ENCODE measurements at places on chromosomes 1 and 21.

- no peak for DNase-seq
Observed at GRCh38 chr1:76546354-76546933, 320.8 kb upstream of the ST6GALNAC5 start.

GRCh38 chr1:169624122-169624521, 5.8 kb downstream of the SELP start:
- DNase-seq, result no peak

DNA sequence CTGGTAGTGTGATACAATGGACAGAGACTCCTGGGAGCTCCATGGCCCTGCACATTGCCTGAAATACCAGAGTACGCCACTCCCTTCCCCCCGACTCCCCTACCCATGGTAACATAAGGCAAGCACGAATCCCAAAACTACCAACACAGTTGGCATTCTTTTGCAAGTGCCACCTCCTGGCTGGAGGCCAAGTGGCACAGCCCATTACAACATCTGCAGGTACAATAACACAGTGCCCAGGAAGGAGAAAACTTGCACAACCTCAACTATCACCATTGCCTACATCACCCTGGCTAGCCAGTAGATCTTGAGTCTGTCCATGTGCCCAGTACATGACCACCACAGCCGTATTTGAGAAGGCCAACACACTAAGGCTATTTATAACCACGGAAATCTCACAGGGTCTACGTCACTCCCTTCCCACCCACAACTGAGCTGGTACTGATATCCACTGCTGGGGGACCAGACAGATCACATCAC, 11.7 kb downstream of the ADAMTS1 start:
- DNase-seq, result no peak

DNA sequence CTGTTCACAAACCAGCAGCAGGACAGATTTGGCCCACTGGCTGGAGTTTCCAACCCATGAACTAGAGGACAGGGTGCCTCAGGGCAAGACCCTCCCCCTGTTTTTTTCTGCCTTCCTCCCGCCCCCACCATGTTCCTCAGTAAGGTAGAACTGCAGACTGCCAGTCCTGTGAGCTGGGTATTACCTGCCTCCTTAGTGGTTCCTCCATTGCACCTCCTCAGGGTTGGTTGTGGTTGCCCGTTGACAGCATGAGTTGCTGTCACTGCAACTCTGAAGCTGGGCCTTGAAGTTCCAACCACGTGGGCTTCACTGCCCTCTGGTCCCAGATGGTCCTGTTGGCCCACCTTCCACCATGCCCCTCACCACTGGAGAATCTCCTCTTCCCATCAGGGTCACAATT, 28.8 kb downstream of the TENT5C start:
- no peak for DNase-seq

DNA sequence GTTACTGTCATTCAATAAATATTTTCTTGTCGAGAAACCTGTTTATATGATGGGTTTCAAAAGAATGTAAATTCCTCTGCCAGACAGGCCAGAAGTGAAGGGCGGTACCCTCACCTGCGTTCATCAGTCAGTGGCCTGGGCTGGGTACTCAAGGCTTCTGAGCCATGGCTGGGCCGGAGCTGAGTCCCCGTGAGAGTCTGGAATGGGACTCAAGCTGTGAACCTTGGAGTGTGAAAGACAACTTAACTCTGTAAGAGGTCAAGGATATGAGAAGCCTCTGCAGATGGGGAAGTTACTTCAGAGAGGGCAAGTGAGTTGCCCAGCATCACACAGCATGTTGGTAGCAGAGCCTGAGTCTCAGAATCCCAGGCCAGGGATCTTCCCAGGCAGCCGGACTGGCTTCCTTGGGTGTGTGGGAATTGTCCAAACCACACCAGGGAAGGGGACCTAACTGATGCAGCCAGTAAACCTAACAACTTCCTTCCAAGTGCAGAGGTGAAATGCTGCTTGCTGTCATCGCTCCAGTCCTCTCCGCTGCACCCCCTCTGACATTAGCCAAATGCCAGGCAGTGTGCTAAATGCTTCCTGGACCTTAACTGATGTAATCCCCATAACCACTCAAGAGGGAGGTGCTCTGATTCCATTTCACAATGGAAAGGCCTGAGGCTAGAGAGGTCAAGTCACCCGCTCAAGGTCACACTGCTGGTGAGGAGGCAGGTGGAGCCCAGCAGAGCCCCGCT, 4.8 kb downstream of the DISP3 start:
- no peak for DNase-seq

DNA sequence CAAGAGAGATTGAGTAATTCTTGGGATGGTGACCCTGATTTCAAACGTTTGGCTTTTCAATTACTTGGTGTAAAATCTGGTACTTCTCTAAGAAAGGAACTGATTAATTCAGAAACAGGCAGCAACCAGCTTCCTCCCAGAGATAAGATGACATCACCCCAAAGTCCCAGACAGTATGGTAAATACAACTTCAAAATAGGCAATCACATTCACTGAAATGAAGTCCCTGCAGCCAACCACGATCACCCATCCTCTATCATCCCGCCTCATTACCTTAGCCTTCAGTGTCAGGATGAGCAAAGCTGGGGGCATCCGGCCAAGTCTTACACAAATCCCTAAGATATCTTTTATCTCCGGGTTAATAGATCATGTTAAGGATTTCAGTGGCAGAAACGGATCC, 26.4 kb upstream of the RUNX1 start:
- DNase-seq, result no peak

- DNase-seq, result no peak
Observed at GRCh38 chr1:78553859-78554258, 63.1 kb downstream of the PTGFR start.
